Activated CD8-positive, alpha-beta memory T cell treated with anti-CD3 and anti-CD28 coated beads, Interleukin-2, amount 10 ng/mL, durations not matched to agents 7 days and 5 days (primary cell): ENCODE measurements at places on chromosomes 4 and X.

- no peak for DNase-seq
Measured at GRCh38 chrX:71989768-71990426, 79.3 kb downstream of the NHSL2 start.

DNA sequence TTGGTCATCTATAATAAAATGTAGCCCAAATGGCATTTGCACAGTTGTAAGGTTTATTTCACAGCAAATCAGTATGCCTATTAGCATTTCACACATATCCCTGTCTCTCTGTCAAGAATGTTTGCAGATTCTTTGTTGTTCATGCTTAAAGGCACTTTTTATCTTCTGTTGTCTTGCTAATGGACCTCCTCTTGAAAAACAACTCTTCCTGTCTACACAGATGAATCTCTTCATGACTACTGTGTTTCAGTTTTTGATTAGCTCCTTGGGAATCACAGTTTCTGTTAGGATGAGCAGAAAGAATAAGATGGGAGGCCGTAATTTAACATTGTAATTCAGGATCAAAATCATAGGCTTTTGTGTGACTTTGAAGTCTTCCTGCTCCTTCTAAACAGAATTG is 35.5 kb upstream of the SLC4A4 start:
- no peak for DNase-seq

DNA sequence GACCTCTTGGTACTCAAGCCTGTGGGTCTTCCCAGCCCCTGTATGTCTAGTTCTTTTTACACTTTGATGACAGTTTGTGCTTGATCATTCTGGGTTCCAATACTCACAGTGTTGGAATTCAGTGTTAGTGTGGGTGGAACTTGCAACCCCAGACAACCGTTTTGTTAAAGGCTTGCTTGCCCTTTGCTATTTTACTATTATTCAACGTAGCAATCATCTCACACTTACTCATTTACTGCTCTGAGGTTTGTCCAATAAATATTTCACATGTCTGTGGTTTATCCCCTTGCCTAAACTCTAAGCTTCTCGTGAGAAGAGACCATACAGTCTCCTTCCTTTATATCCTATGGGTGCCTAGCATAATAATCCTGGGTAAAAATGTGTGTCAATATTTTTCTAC is 15.3 kb downstream of the CCNG2 start:
- no peak for DNase-seq

DNA sequence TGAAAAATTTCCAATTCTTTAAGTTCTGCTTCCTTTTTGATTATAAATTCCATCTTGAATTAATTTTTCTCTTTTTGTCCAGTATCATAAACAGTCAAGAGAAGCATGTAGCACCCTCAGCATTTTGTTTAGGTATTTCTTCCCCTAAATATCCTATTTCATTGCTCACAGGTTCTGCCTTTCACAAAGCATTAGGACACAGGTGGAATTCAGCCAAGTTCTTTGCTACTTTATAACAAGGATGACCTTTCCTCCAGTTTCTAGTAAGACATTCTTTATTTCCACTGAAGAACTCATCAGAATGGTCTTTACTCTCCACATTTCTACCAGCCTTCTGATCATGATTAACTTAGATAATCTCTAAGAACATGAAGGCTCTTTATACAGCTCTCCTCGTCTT is 7.4 kb downstream of the SLC9B1 start:
- no peak for DNase-seq

DNA sequence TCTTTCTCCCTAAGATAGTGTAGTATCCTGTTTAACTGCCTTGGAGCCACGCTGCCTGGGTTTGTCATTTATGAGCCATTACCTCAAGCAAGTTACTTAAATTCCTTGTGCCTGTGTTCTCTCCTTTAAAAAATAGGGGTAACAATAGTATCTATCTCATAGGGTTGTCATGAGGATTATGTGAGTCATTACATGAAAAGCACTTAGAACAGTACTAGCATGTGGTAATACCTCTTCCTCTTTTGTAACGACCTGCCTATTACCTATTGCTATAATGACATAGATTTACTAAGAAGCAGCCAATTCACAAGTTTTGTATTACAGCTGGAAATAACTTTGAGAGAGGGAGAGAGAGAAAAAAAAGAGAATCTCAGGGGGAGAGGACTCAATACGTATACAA is 834.7 kb downstream of the RAPGEF2 start:
- no peak for DNase-seq

GRCh38 chrX:142312591-142312990 is 107.5 kb upstream of the MAGEC2 start:
- DNase-seq = no peak

DNA sequence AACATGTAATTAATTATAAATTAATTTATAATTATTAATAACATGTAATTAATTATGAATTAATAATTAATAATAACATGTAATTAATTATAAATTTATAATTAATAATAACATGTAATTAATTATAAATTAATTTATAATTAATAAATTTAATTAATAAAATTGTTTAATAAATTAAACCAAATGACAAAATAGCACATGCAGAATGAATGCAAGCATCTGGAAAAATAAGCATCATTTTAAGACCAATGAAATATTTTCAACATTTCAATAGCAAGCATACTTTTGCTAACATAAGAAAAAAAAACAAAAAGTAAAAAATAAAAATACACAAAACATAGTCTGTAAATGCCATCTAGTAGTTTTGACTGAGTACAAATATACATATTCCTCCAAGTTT is 21.8 kb downstream of the GYPE start:
- no peak for DNase-seq

- no peak for DNase-seq
Measured at GRCh38 chr4:159837071-159837470, 734.2 kb downstream of the RAPGEF2 start.

GRCh38 chr4:185723631-185724260 is 88.2 kb downstream of the SORBS2 start:
- DNase-seq = no peak

GRCh38 chr4:95625020-95625419 is 76.2 kb upstream of the UNC5C start:
- DNase-seq = no peak

GRCh38 chr4:105588252-105588651 is 35.8 kb downstream of the ARHGEF38 start:
- DNase-seq = no peak

DNA sequence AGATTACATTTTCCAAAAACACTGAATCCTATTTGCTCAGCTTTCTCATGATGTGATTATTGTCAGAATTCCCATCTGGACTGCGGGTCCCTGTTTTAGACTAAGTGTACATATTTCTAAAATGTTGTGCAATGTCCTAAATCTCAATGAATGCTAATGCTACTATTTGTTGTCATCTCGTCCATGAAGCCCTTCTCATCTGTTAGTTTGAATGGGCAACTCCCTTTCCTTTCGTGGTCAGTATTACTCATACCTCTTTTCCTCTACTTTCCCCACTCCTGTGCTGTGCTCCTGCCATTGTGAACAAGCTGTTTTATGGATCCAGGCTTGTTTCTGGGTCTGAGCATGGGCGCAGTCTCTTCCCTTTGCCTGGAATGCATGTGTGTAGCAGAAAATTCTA is 91.0 kb downstream of the MID1 start:
- DNase-seq = no peak

GRCh38 chrX:16992951-16993350 is 46.5 kb downstream of the REPS2 start:
- DNase-seq = no peak

- DNase-seq = no peak
Measured at GRCh38 chr4:141635736-141636081, 674 bp upstream of the IL15 start.

GRCh38 chr4:38223306-38223705 is 263.1 kb downstream of the PTTG2 start:
- no peak for DNase-seq

DNA sequence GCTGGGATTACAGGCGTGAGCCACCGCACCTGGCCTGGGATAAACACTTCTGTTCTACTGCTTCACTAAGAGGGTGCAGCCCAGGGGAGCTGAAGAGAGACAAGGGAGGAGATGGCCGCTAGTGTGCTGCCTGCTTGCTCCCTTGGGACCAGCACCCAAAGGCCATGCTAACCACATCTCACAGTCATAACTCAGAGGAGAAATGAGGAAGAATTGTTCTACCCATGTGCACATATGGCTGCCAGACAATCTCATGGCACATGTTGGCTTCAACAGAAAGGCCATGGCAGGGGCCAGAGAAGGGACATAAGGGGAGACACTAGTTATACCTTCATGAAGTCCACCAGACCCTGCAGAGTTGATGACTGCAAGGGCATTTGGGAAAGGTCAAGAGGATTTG is 22.4 kb downstream of the CLDN22 start:
- DNase-seq = no peak

GRCh38 chr4:76301068-76301774 is 5.3 kb upstream of the STBD1 start:
- DNase-seq = peak; percentile 79

- no peak for DNase-seq
Measured at GRCh38 chrX:72367516-72367915, 61.8 kb upstream of the CITED1 start.

DNA sequence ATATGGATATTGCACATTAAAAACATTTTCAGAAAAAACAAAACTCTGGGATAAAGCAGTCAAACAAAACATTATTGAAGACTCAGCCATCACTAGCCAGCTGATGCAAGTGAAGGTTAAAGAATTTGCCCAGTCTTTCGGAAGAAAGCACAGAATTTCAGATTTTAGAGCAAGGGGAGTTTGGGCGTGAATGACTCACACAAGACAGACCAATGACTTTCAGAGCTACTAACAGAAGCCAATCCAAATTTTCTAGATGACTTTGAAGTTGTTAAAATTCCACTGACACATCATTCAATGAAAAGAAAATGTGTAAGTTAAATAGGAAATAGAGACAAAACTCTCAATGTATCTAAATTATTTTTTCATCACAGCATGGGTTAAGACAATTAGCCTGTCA is 4.0 kb downstream of the MRFAP1L1 start:
- no peak for DNase-seq
